ENCODE measurements at places on chromosomes 12 and 14.

- peak; percentile 79 for DNase-seq
Measured at GRCh38 chr12:8078398-8078797, 3.7 kb upstream of the NECAP1 start.

- no peak for DNase-seq
Measured at GRCh38 chr12:126993898-126994297, 1273.1 kb upstream of the TMEM132C start.

DNA sequence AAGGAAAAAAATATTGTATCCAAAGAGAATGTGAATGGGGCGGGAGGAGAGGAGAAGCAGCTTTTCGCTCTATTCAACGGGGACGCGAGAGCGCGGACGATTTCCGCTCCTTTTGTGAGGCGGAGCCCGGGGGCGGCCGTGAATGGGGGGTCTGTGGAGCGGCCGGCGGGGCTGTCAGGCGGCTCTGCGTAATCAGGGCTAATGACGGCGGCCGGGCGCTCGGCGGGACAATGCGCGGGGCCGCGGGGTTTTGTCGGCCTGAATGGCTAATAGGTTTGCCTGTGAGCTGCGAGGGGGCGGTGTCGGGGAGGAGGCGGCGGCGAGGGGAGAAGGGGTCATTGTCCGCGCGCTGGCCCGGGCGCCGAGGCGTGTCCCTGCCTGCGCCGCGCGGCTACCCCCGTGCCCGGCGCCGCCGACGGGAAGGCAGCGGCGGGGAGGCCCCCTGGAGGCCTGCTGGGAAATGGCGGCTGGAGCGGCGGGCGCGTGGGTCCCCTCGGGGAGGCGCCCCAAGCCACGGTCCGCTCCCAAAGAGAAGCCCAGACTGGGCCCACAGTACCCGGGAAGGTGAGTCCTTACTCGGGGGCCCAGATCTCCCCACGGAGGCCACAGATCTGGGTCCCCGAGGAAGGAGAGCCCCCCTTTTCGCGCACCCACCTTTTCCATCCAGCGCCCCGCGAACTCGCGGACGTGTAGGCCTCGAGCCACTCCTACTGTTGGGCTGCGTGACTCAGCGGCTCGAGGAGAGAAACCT is 6.0 kb downstream of the SIX6 start:
- DNase-seq, result no peak

DNA sequence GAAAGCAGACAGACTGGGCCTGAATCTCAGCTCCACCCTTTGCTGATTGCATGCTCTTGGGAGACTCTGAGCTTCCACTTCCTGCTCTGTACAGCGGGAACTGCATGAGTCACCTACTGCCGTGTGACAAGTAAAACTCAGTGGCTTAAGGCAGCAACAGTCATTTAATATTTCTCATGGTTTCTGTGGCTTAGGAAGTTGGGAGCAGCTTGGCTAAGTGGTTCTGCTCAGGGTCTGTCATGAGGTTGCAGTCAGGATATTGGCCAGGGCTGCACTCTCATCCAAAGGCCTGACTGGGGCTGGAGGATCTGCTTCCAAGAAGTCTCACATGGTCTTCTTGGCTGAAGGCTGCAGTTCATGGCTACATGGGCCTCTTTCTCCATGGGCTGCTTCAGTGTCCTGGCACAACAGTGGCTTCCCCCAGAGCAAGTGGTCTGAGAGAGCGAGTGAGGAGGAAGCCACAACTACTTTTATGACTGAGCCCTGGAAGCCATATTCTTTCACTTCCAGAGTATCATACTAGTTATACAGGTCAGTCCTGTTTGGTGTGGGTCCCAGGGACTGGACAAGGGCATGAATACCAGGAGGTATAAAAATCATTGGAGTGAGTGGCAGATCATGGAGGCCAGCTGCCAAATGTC is 49.7 kb downstream of the FAM222A start:
- peak; percentile 45 for DNase-seq

GRCh38 chr14:73477618-73478266 is 13.0 kb upstream of the RIOX1 start:
- no peak for DNase-seq

- DNase-seq, result peak; percentile 30
Measured at GRCh38 chr14:35398071-35398584, 6.4 kb downstream of the NFKBIA start.

- peak; percentile 75 for DNase-seq
Measured at GRCh38 chr12:15701206-15701605, 88.0 kb downstream of the EPS8 start.

- DNase-seq, result no peak
Measured at GRCh38 chr14:102971314-102971713, 48.9 kb downstream of the AMN start.

DNA sequence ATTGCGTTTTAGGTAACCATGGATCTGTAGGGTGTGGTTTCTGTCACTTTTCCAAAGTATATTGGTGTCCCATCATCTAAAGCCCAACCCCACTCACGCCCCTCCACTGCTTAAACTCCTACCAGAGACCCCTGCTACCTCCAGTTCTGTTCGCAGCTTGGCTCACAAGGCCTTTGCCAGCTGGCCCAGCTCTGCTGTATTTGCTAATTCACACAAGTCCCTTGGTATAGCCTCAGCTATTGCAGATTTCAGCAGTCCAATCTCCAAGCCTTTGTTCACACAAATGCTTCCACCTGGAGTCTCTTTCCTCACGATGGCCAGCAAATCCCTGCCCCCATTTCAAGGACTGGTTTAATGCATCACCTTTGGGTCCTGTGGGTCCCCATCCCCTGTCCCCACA is 24.2 kb downstream of the ISCA2 start:
- no peak for DNase-seq

DNA sequence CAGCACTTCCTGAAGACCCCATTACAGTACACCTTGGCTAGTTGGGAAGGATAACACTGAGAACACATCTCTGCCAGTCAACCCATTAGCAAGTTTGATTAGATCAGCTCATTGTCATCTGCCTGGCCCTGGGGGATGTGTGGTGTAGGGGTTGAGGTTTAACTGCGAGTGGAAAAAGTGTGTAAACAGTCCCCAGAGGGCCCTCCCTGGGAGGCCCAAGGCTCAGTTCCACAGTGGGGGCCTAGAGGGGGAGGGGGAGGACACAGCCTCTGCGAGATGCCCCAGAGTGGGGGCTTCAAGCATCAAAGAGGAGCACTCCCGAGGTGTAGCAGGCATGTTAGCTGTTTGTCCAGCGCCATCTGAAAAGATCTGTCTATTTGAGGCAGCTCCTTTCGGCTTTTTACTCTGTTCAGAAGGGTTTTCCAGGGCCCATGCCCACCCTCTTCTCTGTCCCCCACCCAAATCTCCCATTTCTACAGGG is 344 bp downstream of the LPAR5 start:
- peak; percentile 76 for DNase-seq

GRCh38 chr14:74346341-74346740 is 1.9 kb upstream of the VRTN start:
- no peak for DNase-seq

- no peak for DNase-seq
Measured at GRCh38 chr14:89428546-89429198, 11.6 kb upstream of the FOXN3 start.

DNA sequence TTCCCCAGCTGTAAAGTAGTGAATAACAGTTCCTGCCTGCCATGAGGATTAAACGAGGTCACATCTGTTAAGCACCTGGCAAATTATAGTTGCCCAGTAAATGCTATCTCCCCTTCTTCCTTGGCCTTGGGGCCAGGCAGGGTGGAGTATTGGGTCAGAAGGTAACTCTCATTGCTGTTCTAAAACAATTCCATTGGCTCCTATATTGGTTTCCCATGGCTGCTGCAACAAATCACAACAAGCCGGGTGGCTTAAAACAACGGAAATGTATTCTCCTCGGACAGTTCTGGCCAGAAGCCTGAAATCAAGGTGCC is 31.9 kb downstream of the MMAB start:
- no peak for DNase-seq

- no peak for DNase-seq
Measured at GRCh38 chr14:99234355-99234754, 37.6 kb downstream of the BCL11B start.

DNA sequence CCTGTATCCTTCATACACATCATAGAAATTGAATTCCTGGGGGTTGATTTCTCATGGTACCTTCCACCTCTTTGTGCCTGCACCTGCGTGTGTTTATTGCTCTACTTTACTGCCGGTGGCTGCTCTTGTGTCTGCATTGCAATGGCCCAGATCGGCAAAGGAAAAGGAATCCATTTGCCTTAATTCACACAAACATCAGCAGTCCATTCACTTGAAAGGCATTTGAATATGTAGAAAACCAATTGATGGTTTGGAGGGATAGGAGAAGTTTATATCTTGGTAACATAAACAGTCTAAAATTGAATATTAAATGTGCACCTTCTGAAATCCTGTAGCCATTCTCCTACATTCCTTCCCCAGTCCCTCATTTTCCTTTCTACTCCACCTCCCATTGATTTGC is 74.0 kb downstream of the SNAPC1 start:
- no peak for DNase-seq

- DNase-seq, result no peak
Measured at GRCh38 chr12:44287545-44287944, 451.7 kb downstream of the TMEM117 start.

DNA sequence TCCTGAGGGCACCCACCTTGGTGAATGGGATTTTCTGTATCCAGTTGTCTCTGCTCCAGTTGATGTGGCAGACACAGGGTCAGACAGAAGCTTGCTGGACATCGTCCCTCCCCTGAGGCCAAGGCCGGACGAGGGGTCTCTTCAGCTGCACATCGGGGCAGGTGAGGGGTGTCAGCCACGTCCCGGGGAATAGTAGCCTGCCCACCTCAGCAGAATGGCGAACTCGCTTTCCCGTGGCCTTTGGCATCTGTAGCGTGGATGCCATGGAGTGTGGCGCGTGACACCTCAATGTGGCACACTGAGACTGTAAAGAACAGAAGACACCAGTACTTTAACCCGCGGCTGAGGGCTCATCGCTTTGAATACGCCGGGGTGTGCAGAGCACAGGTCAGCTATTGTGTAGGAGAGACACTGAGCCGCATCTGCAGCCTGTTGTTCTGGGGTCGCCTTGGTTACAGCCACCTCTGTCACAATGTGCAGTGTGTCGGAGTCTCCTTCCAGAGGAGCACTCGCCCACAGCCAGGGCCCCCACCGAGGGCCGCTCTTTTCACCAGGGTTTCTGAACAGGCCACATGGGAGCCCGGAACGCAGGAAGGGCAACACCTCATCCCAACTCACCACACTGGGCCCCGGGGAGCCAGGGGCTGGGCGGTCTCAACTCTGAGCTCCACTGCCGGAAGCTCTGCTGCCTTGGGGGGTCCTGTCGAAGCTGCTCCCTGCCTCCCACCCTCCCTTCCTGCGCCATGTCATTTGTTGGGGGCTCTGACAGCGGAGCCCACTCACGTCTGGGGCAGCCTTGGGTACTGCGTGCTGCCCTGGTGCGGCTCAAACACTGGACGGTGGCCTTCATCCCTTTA is 77.0 kb downstream of the ADGRD1 start:
- DNase-seq, result no peak

GRCh38 chr14:51743588-51744000 is 91.9 kb downstream of the FRMD6 start:
- DNase-seq, result no peak

DNA sequence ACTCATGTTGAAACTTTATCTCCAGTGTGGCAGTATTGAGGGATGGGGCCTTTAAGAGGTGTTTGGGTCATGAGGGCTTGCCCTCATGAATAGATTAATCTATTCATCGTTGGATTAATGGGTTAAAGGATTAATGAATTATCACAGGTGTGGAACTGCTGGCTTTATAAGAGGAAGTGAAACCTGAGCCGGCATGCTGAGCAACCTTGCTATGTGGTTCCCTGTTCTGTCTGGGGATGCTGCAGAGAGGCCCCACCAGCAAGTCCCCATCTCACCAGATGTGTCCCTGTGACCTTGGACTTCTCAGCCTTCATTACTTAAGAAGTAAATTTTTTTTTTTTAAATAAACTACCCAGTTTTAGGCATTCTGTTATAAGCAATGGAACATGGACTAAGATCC is 109.6 kb downstream of the DYRK2 start:
- no peak for DNase-seq

DNA sequence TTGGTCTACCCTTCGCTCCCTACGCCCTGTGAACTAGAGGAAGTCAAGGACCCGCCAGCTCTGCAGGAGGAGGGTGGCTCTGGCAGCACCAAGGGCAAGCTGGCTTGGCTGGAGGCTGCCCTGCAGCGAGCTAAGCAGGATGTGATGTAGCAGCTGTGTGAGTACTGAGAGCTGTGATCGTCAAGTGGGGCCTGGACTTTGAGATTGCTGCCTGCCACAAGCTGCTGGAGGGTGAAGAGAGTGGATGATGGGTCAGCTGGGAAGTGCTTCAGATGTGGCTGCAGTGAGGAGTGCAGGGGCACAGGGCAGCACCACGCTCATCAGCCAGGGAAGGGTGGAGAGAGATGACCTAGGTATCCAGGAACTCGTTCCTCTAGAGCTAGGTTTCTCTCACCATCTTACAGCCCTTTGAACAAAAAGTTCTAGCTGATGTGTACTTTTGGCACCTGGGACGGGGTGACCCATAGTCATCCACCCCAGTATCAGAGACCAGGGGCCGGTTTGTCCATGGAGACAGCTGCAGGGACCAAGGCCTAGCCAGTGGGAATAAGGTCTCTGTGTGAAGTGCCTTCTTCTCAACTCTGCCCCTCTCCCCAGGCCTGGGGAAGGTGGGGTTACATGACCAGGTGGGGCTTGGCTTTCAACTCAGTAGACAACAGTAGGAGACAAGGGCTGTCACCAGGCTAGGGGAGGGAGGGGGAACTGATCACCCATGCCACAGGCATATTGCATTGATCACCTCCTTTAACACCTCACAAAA is 3.2 kb downstream of the KRT86 start:
- no peak for DNase-seq

GRCh38 chr12:58363971-58364370 is 422.6 kb downstream of the ATP23 start:
- no peak for DNase-seq

DNA sequence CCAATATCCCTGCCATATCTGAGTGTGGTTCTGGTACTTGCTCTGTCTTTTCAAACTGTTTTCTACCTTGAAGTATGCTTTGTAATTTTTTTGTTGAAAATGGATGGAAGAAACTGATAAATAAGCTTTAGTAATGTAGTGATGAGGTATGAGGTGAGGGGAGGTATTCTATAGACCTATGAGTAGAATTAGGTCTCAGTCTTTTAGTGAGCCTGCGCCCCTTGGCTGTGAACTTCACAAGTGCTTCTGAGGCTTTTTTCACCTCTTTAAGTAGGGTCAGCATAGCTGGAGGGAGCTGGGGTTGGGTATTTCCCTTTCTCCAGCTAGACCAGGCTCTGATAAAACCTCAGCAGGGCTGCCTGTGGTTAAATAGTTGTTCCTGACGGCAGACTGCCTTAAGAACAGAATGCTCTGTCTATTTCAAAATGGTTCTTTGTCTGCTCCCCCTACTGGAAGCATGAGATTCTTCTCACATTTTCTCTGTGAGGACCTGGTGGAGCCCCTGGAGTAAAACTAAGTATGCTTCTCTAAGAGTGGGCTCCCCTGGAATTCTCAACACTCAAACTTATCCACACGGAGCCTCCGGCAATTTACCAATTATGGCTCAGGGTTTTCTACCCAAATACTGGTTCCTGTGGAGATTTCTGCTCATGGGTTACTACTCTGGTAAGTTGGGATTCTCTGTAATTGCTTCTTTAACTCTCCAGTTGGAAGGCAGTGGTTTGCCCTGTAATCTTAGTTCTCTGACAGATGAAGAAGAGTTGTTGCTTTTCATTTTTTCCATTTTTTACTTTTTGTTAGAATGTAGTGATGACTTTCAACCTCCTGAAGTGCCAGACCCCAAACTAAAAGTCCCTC is 13.1 kb downstream of the KRT5 start:
- DNase-seq, result peak; percentile 53

GRCh38 chr12:50197297-50197727 is 30.1 kb upstream of the CERS5 start:
- DNase-seq, result no peak

All from OCI-M1 (cell line).